ENCODE measurements at places on chromosomes 4 and X.

GRCh38 chr4:154958121-154958520 is 177.0 kb downstream of the RBM46 start:
- DNase-seq = no peak

DNA sequence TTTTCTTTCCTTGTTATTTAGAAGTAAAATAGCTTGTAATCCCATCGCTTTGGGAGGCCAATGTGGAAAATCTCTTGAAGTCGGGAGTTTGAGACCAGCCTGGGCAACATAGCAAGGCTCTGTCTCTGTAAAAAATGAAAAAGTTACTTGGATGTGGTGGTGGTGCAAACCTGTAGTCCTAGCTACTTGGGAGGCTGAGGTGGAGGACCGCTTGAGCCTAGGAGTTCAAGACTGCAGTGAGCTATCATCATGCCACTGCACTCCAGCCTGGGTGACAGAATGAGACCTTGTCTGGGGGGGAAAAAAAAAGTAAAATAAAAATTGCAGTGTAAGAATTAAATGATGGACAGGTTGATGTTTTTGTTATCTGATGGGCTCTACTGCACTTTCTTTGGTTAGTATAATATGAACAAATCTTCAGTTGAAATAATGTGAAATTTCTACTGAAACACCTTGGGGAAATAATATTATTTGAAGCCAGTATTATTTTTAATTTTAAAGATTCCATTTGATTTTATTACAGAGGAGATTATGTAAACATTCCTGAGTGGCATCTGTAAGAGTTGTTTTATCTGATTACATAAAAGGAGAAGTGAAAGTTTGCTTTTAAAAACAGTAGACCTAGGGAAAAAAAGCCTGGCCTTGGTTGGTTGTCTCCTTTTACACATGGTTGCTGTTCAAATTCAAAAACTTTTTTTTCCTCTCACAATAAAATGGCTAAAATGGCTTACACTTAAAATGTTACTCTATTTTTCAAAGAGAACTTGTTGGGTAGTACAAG is 10.5 kb upstream of the NDUFC1 start:
- DNase-seq = no peak

DNA sequence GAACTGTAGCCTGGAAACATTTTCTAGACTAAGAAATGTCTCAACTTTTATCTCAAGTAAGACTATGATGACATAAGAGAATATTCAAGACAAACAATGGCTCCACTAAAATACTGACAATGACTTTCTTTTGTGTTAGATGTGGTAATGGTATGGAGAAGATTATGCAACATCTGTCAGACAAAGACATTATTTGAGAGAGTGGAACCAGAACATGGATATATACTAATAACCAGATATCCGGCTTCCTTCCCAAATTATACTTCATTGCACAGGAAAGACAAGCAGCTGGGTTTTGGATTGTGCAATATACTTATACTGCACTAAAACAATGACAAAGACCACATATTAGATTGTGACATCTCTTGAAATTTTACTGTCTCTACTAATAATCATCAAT is 290.8 kb upstream of the GIMD1 start:
- DNase-seq = no peak

GRCh38 chr4:55781812-55782211 is 37.8 kb upstream of the EXOC1L start:
- no peak for DNase-seq

DNA sequence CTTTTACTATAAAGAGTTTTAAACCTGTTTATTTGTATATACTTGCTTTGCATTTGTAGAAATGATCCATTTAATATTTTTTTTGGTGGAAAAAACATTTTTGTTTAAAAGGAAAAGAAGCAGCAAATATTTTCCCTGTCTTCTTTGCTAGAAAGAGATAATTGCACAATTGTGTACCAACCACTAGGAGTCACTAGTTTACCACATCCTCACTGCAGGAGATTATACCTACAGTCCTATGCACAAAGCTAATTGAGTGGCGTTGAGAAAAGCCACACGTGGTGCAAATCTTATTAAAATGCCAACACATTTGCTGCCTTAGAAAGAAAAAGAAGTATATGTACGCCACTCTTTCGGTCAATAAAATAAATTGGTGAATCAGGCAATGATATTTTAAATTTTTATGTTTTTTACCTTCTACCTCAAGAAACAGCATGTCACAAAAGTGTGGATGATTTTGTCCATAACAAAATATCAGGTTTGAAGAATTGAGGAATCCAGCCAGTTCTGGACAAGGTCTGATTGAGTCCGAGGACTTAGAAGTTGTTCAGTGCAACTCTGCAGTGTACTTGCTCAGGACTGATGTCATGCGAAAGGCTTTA is 102.9 kb downstream of the GRXCR1 start:
- no peak for DNase-seq

- no peak for DNase-seq
Measured at GRCh38 chrX:16185725-16186136, 18.4 kb downstream of the MAGEB17 start.

- DNase-seq = no peak
Measured at GRCh38 chr4:147340591-147341120, 140.2 kb upstream of the EDNRA start.

DNA sequence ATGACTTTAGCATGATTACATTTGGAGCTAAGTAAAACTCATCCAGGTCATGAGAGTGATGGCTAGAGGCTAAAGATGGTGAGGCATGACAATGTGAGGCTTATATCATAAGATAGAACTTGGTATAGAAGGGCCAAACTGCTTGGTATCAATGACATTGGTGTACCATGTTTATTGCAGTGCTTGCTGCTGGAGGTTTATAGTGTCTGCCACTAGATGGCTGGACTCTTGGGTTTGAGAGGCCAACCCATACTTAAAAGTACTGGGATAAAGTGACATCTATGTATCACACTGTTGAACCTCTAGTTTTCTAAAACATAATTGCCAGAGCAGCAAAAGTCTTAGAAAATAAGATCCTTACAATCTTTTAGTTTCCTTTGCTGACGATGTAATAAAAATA is 83.0 kb upstream of the TACR3 start:
- DNase-seq = no peak

GRCh38 chr4:179750374-179750773 is 2308.1 kb upstream of the AGA start:
- DNase-seq = no peak

DNA sequence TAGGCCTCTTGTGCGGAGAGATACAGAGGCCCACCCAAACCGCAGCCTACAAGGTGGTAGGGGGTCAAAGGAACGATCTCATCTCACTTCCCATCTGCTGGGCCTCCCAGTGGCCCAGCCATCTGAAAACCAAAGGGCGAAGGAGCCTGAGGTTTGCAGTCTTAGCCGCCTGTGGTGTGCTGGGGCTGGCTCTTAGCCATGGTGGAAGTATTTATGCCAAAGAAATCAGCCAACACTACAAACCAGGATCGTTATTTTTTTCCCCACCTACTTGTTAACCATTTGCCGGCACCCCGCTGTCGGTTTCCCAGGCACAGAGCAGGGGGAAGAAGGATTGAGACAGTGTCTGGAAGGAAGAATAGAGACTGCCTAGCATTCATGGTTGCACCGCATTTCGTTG is 30.9 kb upstream of the CDKL5 start:
- DNase-seq = no peak

DNA sequence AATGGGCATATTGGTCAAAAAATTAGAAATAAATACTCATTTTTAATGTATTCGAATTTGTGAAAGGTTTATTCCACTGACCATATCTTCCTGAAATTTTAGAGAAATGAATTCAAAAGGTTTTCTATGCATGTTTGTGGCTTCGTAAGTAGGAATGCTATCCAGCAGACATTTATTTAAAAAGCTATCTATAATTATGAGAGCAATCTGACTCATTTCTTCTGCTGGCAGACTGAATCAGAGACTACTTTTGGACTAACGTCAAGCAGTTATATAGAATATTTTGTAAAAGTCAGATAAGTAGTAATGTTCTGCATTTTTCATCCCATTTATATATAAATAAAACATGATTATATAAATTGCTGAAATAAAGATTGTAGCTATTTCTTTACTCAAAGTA is 125.0 kb downstream of the SPCS3 start:
- DNase-seq = no peak

GRCh38 chr4:88953400-88953799 is 103.6 kb downstream of the FAM13A start:
- DNase-seq = no peak

DNA sequence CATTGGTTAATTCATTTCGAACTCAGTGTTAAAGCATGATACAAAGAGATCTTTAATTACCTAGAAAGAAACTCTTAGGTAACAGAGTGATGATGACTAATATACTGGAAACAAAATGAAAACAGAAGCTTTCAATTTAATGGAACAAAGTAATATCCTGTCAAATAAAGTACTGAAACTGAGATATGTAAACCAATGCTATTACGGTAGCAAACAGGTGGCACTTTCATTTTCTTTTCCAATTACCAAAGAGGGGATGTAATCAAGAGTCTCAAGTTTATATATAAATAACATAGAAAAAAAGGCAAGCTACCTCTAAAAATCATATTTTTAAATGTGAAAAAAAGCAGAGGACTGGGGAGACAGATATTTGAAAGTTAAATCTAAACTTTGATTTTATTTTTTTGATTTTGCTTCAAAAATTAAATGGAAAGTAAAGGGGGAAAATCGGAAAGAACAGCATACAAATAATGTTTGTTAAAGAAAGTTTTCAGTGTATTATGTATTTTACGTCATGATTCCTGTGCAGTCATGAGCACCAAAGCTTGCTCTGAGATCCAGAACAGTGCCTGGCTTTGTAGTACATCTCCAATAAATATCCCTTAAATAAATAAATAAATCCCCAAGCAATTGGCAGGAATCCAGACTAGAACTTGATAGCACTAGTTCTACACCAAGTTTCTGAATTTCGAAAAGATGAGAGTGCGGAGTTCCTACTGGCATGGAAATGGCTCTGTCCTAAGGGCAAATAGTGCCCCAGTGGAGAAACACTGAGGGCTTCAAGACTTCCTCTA is 25.0 kb upstream of the RAPGEF2 start:
- DNase-seq = no peak

DNA sequence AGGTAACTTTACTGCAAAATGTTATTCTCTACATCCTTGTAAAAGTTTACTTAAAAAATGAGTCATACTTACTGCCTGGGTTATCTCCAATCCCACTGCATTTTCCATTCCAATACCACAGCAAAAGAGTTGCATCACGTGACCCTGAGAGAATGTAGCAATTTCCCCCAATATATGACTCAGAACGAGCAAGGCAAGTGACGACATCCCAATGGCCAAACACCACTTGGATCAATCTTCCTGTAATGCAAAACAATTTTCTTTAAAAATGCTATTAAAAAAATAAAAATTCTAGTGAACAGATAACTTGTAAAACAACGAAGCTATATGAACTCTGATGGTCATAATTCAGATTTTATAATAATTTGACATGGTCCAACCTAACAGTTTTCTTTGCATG is 224.3 kb downstream of the DCLK2 start:
- no peak for DNase-seq

DNA sequence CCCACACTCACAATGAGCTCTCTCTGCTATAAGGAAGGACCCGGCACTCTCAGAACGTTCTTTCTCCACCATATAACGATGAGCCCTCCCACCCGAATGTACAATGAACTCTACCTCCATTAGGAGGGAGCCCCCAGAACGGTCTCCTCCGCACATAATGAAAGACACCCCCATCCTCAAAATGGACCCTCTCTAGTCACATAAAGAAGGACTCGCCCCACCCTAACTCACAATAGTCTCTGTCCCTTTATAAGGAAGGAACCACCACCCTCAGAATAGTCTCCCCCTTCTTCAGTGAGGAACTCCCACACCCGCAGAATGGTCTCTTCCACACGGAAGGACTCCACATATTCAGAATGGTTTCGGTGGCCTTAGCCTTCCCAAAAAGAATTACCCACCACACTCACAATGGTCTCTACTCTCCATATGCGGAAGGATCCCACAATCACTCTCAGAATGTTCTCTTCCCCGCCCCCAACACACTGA is 477 bp downstream of the SLC35A2 start:
- DNase-seq = no peak

- DNase-seq = no peak
Measured at GRCh38 chr4:119244344-119244743, 31.8 kb downstream of the USP53 start.

DNA sequence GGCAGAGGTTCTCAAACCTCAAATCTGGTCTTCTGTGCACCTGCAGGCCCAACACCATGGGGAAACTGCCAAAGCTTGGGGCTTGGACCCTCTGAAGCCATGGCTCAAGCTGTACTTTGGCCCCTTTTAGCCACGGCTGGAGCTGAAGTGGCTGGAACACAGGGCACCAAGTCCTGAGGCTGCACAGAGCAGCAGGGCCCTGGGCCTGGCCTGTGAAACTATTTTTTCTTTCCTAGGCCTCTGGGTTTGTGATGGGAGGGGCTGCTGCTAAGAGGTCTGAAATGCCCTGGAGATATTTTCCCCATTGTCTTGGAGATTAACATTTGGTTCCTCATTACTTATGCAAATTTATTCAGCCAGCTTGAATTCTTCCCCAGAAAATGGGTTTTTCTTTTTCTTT is 18.3 kb upstream of the PI4K2B start:
- no peak for DNase-seq

DNA sequence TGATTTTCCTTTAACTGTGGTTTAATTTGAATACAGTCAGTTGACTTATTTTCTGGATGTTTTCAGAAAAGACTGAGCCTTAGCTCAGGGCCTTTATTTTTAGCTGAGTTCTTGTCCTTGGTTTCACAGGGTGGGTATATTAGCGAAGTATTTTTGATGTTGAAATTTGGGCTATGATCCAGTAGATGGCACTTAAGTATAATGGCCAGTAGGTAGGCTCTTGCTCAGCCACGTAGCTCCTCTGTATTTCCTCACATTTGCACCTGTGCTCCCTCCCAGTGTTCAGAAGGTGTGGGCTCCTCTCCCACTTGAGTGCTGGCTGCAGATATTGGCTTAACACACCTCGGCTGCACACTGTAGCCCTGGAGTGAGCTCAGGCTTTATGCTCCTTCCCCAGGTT is 549.9 kb upstream of the AMOT start:
- no peak for DNase-seq

DNA sequence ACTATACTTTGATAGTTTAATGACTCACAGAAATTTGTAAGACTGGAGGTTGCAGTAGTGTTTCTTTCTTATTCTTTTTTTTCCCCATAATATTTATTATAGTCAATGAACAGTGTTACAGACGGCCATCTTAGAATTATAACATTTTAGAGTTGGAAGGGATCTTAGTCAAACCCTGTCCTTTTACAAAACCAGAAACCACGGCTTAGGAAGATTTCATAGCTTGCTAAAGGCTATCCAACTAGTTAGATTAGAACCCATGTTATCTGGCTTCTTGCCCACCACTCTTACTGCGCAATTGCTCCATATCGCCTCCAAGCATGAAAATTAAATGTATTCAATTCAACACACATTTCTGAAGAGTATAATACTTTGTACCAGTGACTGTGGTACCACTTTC is 1.1 kb downstream of the XIAP start:
- DNase-seq = no peak

GRCh38 chr4:107863416-107863815 is 38.7 kb downstream of the SGMS2 start:
- DNase-seq = no peak
